Thymus (tissue), 14 donors: ENCODE measurements at places on chromosomes 7 and 10. TPM values are rescaled to one million over a fixed set of nuclear protein-coding genes. Genes with fewer than 3 reads are reported as not detected.

DNA sequence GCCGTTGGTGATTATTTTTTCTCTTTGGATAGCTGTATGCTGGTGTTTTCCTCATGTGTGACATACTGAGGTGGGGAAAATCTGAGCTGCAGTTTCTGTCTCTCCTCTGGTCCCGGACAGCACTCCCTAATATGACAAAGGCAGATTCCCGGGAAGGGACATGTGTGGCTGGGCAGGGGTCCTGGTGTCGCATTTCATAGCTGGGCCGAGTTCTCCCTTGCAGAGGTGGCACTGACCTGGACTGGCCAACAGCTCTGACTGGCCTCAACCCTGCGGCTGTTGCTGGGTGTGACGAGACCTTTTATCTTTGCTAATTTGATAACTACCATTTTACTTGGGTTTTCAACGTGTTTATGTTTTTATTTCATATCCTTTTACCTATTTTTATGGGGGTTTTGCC is 248.6 kb upstream of the TCERG1L start:
- H3K27ac ChIP-seq = no peak overlapping the region
- DNase-seq = no peak
- no peaks in the 10 kb centered on the region for H3K36me3 ChIP-seq
- H3K27me3 ChIP-seq = no peaks in the 10 kb centered on the region
- H3K4me1 ChIP-seq = no peaks in the 10 kb centered on the region

- H3K4me3 ChIP-seq = no peak overlapping the region
- H3K27ac ChIP-seq = no peak overlapping the region
- no peak for DNase-seq
- H3K4me1 ChIP-seq = no peaks in the 10 kb centered on the region
- no peaks in the 10 kb centered on the region for H3K36me3 ChIP-seq
These were observed 133.3 kb downstream of the EXOC4 start for GRCh38 chr7:133386205-133386604.

DNA sequence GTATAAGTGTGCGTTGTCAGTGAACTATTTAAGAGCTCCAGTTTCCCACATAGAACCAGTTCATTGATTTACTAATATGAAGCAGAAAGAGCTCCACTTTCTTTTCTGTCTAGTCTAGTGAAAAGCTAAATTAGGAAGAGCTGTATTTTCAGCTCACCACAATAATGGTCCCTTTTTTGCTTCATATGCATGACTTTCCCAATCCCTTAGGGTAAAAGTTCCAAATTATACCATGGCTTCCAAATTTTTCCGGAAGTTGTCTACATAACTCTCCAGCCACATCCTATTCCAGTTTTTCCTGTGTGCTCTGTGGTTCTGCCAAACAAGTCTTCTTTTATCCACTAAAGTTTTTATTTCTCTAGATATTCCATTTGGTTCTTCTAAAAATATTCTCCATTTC is 685.2 kb downstream of the REEP3 start:
- H3K4me1 ChIP-seq = no peaks in the 10 kb centered on the region
- H3K4me3 ChIP-seq = no peak overlapping the region
- no peak for DNase-seq
- no peak overlapping the region for H3K27ac ChIP-seq

- H3K4me3 ChIP-seq = no peak overlapping the region
- no peaks in the 10 kb centered on the region for H3K36me3 ChIP-seq
- no peak overlapping the region for H3K27ac ChIP-seq
- no peak for DNase-seq
- no peaks in the 10 kb centered on the region for H3K27me3 ChIP-seq
- peaks cover 3% of the 10 kb centered on the region for H3K4me1 ChIP-seq
These were observed 14.3 kb downstream of the TES start for GRCh38 chr7:116224492-116225098.

DNA sequence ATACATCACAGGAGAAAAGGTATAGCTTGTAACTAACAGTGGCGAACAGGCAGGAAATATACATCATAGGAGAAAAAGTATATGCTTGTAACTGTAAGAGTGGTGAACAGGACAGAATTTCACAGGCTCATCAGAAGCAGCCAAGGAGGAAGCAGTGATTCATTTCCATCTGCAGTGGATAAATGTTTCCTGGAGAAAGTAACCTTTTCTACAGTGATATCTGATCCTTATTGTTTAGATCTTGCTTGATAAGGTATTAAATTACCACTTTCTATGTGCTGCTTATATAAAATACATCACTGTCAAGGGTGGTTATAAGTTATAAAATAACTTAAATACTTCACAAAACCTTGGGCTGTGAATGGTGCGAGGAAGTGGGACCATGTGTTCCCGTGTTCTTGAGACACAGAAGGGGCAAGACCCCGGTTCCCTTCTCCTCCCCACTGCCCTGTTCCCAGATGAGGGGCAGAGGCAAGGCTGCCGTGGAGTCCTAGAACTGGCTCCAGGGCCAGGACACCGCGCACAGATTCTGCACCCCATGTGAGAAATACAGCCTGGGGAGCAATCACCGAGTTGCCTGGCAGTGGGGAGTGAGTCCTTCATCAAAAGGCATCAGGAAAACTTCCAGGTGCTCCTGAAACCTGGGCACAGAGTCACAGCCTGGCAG is 135.2 kb downstream of the DIP2C start:
- no peaks in the 10 kb centered on the region for H3K36me3 ChIP-seq
- H3K27ac ChIP-seq = no peak overlapping the region
- no peaks in the 10 kb centered on the region for H3K4me1 ChIP-seq
- DNase-seq = no peak

DNA sequence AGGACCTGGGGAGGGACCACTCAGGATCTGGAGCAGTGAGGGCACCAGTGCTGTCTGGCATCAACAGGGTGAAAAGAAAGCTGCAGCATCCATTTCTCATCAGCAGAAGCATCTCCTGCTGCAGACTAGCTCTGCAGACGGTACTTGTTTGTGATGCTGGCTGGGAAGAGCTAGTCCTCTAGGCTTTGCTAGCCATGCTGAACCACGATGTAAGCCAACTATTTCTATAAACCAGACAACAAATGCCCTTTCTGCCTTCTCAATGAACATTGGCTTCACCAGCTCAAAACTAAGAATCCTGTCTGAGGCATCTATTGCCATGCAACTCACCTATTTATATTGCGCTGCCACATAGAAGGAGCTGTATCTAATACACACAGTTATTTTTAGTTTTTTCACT is 65.6 kb downstream of the CTTNBP2 start:
- no peak overlapping the region for H3K27ac ChIP-seq
- no peak overlapping the region for H3K4me3 ChIP-seq
- H3K36me3 ChIP-seq = no peaks in the 10 kb centered on the region
- no peak for DNase-seq
- H3K27me3 ChIP-seq = no peaks in the 10 kb centered on the region

DNA sequence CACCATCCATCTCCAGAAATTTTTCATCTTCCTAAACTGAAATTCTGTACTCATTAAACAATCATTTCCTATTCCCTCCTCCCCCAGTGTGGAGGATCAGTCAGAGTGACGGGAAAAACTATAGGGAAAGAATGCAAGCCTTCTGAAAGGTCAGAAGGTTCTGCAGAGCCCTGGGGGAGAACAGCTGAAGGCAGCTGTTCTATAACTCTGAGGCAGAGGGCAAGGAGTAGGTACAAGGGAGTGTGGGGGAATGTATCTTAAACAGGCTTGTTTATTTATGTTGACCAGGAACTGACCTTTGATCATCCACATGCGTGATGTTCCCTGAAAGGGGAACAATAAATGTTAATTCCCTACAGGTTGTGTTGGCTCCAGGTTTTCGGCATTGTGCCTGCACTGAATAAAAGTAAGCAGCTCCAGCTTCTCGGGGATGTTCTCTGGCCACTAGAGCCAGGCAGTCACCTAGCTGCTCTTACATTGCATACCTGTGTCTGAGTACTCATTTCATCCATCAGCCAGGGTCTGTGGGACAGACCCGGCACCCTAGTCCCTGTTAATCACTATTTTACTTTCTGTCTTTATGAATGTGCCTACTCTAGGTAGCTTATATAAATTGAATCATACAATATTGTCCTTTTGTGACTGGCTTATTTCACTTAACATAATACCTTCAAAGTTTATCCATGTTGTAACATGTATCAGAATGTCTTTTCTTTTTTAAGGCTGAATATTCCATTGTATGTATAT is 5.8 kb downstream of the IFIT1 start:
- H3K27me3 ChIP-seq = no peaks in the 10 kb centered on the region
- no peak overlapping the region for H3K4me3 ChIP-seq
- no peaks in the 10 kb centered on the region for H3K36me3 ChIP-seq
- H3K4me1 ChIP-seq = peaks cover 2% of the 10 kb centered on the region

- no peaks in the 10 kb centered on the region for H3K27me3 ChIP-seq
- no peak overlapping the region for H3K27ac ChIP-seq
- no peaks in the 10 kb centered on the region for H3K4me1 ChIP-seq
- no peaks in the 10 kb centered on the region for H3K36me3 ChIP-seq
- no peak overlapping the region for H3K4me3 ChIP-seq
- DNase-seq = no peak
These were observed 150.9 kb downstream of the PRKAG2 start for GRCh38 chr7:151725844-151726651.

- no peak for DNase-seq
- no peaks in the 10 kb centered on the region for H3K36me3 ChIP-seq
- H3K27ac ChIP-seq = no peak overlapping the region
These were observed 530.6 kb downstream of the TFEC start for GRCh38 chr7:115499956-115500355.

GRCh38 chr10:102368077-102368476 is 27.4 kb upstream of the NFKB2 start:
- peaks cover 73% of the 10 kb centered on the region for H3K36me3 ChIP-seq
- H3K27me3 ChIP-seq = no peaks in the 10 kb centered on the region
- no peak overlapping the region for H3K4me3 ChIP-seq
- DNase-seq = no peak
- H3K27ac ChIP-seq = no peak overlapping the region

- no peak overlapping the region for H3K4me3 ChIP-seq
- H3K36me3 ChIP-seq = no peaks in the 10 kb centered on the region
- no peaks in the 10 kb centered on the region for H3K4me1 ChIP-seq
- H3K27ac ChIP-seq = no peak overlapping the region
- H3K27me3 ChIP-seq = no peaks in the 10 kb centered on the region
These were observed 160.9 kb upstream of the CSTF2T start for GRCh38 chr10:51860257-51860656.

DNA sequence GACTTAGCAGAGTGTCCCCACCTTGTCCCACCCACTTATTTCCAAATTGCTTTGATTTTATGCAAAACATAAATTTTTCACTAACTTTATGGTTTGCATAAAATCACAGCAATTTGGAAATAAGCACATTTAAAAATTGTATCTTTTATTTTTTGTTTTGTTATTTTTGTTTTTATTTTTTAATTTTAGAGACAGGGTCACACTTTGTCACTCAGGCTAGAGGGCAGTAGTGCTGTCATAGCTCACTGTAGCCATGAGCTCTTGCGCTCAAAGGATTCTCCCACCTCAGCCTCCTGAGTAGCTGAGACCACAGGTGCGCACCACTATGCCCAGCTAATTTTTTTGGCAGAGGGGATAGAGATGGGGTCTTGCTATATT is 43.2 kb downstream of the APBB1IP start:
- H3K4me3 ChIP-seq = no peak overlapping the region
- peaks cover 24% of the 10 kb centered on the region for H3K36me3 ChIP-seq
- no peak for DNase-seq
- peaks cover 79% of the 10 kb centered on the region for H3K4me1 ChIP-seq

DNA sequence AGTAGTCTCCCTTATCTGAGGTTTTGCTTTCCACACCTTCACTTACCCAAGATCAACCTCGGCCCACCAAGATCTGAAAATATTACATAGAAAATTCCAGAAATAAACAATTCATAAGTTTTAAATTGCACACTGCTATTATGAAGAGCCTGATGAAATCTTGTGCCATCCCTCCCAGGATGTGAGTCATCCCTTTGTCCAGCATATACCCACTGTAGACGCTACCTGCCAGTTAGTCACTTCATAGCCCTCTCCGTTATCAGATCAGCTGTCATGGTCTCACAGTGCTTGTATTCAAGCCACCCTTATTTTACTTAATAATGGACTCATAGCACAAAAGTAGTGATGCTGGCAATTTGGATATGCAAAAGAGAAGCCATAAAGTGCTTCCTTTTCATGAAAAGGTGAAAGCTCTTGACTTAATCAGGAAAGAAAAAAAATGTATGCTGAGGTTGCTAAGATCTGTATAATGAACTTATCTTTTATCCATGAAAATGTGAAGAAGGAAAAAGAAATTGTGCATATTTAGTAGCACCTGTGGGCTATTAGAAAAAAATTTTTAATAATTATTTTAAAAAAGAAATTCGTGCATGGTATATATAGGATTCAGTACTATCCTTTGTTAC is 9.8 kb upstream of the MRPS16 start:
- DNase-seq = no peak
- no peaks in the 10 kb centered on the region for H3K36me3 ChIP-seq
- H3K4me1 ChIP-seq = no peaks in the 10 kb centered on the region
- no peaks in the 10 kb centered on the region for H3K27me3 ChIP-seq
- H3K4me3 ChIP-seq = no peak overlapping the region

DNA sequence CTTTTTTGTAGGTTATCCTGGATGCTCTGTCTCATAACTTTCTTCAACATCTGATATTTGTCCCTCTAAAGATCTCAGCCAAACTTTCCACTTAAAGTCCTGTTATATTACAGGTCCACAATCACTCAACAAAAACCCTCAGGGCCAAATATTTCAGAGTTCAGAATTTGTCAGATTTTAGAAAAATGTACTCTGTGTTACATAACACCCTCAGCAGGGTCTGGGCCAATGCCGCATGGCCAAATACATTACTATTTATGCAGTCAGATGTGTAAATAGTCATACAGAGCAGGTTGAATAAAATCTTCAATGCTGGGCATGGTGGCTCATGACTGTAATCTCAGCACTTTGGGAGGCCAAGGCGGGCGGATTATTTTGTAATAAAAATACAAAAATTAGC is 11.5 kb downstream of the RAB19 start:
- H3K4me3 ChIP-seq = no peak overlapping the region
- H3K36me3 ChIP-seq = no peaks in the 10 kb centered on the region
- DNase-seq = no peak
- peaks cover 18% of the 10 kb centered on the region for H3K4me1 ChIP-seq
- no peak overlapping the region for H3K27ac ChIP-seq

Gene TSPAN12
- total RNA-seq = 3.5 TPM

Gene NXPH1
- total RNA-seq = 0.05 TPM

Gene HOXA9
- 1.5 TPM for total RNA-seq

Gene GLI3
- total RNA-seq = 3.2 TPM

Gene OLAH
- total RNA-seq = 0.09 TPM

Gene SYT15
- total RNA-seq = 0.80 TPM

Gene PIK3CG
- total RNA-seq = 22.4 TPM

Gene ERVW-1
- not detected for total RNA-seq
